ENCODE measurements at places on chromosomes 6 and 20. TPM values are rescaled to one million over a fixed set of nuclear protein-coding genes. Genes with fewer than 3 reads are reported as not detected.

The EPPIN gene
- total RNA-seq: not detected

The CD93 gene
- total RNA-seq: 2.6 TPM

- no peaks in the 10 kb centered on the region for H3K27me3 ChIP-seq
- peaks cover 7% of the 10 kb centered on the region for H3K4me1 ChIP-seq
- peaks cover 8% of the 10 kb centered on the region for H3K36me3 ChIP-seq
- no peak overlapping the region for H3K27ac ChIP-seq
- H3K4me3 ChIP-seq: 0 out of 2 replicates have a peak overlapping the region, but pooled peaks have one; percentile 33
Measured at GRCh38 chr20:23358923-23359593, 2.9 kb upstream of the GZF1 start.

- H3K27ac ChIP-seq: no peak overlapping the region
- DNase-seq: no peak
- H3K4me1 ChIP-seq: no peaks in the 10 kb centered on the region
Measured at GRCh38 chr6:168413856-168414255, 27.1 kb upstream of the SMOC2 start.

DNA sequence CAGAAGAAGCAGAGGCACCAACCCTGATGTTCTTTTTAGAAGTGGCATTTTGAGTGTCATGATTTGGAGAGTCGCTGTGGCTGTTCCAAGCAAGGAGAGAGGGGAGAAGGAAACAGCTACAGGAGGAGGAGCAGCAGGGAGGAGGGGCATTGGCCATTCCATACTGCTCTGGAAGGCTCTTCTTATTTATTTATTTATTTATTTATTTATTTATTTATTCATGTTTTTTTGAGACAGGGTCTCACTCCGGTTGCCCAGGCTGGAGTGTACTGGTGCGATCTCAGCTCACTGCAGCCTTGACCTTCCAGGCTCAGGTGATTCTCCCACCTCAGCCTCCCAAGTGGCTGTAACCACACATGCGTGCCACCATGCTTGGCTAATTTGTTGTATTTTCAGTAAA lies 178.3 kb upstream of the PROKR2 start:
- no peak overlapping the region for H3K27ac ChIP-seq
- no peaks in the 10 kb centered on the region for H3K36me3 ChIP-seq
- no peak for DNase-seq
- no peak overlapping the region for H3K4me3 ChIP-seq

The GSTA2 gene
- not detected for total RNA-seq

The WFDC2 gene
- not detected for total RNA-seq

GRCh38 chr6:86712039-86712438 lies 225.3 kb upstream of the HTR1E start:
- no peaks in the 10 kb centered on the region for H3K27me3 ChIP-seq
- no peak for DNase-seq
- no peaks in the 10 kb centered on the region for H3K36me3 ChIP-seq

The DEFB124 gene
- total RNA-seq: not detected

GRCh38 chr6:106439459-106439858 lies 78.9 kb downstream of the CRYBG1 start:
- DNase-seq: no peak
- H3K4me3 ChIP-seq: no peak overlapping the region
- no peaks in the 10 kb centered on the region for H3K36me3 ChIP-seq
- H3K27me3 ChIP-seq: no peaks in the 10 kb centered on the region
- no peak overlapping the region for H3K27ac ChIP-seq
- H3K4me1 ChIP-seq: no peaks in the 10 kb centered on the region

DNA sequence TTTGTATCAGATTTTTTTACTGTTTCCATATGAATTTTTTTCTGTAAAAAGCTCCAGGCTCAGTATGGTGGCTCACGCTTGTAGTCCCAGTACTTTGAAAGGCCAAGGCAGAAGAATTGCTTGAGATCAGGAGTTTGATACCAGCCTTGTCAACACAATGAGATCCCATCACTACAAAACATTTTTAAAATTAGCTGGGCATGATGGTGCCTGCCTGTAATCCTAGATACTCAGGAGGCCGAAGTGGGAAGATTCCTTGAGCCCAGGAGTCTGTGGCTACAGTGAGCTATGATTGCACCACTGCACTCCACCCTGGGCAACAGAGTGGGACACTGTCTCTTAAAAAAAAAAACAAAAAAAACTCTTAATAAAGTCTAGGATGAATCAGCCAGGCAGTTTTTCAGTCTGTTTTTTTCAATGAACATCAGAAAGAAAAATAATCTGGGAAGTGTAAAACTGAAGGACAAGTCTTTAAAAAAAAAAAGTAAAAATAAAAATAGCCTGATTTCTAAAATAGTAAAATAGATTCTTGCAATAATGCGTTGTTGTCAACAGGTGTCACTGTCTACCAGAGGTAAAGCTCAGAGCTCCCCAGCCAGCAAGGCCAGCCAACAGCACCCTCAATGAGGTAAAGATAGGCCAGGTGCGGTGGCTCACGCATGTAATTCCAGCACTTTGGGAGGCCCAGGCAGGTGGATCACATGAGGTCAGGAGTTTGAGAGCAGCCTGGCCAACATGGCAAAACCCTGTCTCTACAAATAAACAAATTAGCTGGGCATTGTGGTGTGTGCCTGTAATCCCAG lies 9.3 kb upstream of the ATG5 start:
- no peaks in the 10 kb centered on the region for H3K4me1 ChIP-seq
- no peak overlapping the region for H3K27ac ChIP-seq
- no peaks in the 10 kb centered on the region for H3K36me3 ChIP-seq
- DNase-seq: no peak
- no peak overlapping the region for H3K4me3 ChIP-seq
- no peaks in the 10 kb centered on the region for H3K27me3 ChIP-seq

The CCN5 gene
- 0.15 TPM for total RNA-seq

The OR12D3 gene
- not detected for total RNA-seq

DNA sequence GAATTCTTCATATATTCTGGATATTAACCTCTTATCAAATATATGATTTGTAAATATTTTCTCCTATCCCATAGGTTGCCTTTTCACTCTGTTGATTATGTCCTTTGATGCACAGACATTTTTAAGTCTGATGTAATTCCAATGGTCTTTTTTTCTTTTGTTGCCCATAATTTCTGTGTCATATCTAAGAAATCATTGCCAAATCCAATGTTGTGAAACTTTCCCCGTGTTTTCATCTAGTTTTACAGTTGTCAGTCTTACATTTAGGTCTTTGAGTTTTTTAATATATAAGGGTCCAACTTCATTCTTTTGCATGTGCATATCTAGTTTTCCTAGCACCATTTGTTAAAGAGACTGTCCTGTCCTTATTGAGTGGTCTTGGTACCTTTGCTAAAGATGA lies 111.5 kb downstream of the SESN1 start:
- no peak overlapping the region for H3K4me3 ChIP-seq
- no peaks in the 10 kb centered on the region for H3K4me1 ChIP-seq
- no peak for DNase-seq
- no peaks in the 10 kb centered on the region for H3K36me3 ChIP-seq
- H3K27me3 ChIP-seq: no peaks in the 10 kb centered on the region
- H3K27ac ChIP-seq: no peak overlapping the region

GRCh38 chr20:55067158-55067825 lies 591.9 kb downstream of the DOK5 start:
- no peak overlapping the region for H3K27ac ChIP-seq
- no peaks in the 10 kb centered on the region for H3K4me1 ChIP-seq
- no peaks in the 10 kb centered on the region for H3K36me3 ChIP-seq

- H3K4me1 ChIP-seq: no peaks in the 10 kb centered on the region
- peaks cover 2% of the 10 kb centered on the region for H3K27me3 ChIP-seq
- no peaks in the 10 kb centered on the region for H3K36me3 ChIP-seq
- no peak overlapping the region for H3K4me3 ChIP-seq
- no peak overlapping the region for H3K27ac ChIP-seq
Measured at GRCh38 chr20:57714409-57715267, 4.8 kb upstream of the PMEPA1 start.

DNA sequence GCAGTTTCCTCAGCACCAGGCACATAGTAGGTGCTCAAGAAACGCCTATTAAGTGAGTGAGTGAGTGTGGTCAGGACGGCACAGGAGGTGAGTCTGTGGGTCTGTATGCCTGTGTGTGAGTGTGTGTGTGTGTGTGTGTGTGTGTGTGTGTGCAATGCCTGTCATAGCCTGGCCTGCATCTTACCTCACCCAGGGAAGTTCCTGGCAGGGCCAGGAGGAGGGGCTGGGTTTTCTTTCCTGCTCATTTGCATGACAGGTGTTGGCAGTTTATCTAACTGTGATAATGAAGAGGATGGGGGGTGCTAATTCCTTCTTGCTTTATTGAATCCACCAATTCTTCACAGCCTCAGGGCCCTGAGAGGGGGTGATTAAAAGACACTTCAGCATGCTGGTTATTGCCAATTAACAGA lies 146.7 kb upstream of the MLN start:
- H3K36me3 ChIP-seq: no peaks in the 10 kb centered on the region
- no peak for DNase-seq
- no peaks in the 10 kb centered on the region for H3K4me1 ChIP-seq
- peaks cover 3% of the 10 kb centered on the region for H3K27me3 ChIP-seq

DNA sequence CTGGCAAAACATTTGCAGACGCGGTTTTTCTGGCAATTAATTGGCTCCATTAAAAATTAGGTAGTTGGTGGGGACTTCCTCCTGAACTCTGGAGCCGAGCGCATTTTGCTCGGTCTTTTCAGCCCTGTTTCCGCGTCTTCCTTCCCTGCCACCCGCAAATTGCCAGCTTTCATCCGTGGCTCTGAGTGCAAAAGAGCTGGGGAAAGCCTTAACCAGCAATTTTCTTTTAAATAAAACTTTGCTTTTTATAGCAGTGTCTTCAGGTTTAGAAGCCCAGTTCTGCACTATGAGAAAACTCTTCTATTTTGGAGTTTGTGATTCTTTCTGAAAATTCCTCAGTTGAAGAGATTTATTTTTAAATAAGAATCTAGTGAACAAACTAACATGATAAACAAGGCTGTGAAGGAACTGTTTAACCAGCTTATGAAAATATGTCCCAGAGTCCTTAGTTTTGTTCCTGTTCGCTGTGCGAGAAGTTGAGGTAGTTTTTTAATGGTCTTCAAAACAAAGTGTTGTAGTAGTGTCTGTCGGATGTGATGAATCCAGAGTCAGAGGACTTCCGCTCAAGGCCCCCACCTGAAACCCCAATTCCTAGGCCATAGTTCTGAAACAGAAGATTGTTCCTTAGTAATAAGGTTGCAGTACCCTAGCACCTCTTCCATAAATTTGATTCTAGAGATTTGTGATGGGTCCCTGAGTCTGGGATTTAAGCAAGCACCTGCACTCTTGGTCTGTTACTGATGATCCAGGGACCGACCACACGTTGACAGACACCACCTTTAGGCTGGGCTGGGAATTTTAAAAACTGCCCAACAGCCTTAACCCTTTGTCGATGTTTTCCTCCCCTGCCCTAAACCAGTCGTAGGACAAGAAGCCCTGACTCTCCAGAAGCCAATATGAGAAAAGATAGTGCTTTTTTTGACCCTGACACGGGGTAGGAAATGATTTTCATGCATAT lies 950 bp downstream of the KCTD20 start:
- DNase-seq: no peak
- peaks cover 7% of the 10 kb centered on the region for H3K4me1 ChIP-seq
- peak overlapping the region; percentile 95 for H3K27ac ChIP-seq
- peak overlapping the region; percentile 86 for H3K4me3 ChIP-seq
- H3K36me3 ChIP-seq: no peaks in the 10 kb centered on the region

DNA sequence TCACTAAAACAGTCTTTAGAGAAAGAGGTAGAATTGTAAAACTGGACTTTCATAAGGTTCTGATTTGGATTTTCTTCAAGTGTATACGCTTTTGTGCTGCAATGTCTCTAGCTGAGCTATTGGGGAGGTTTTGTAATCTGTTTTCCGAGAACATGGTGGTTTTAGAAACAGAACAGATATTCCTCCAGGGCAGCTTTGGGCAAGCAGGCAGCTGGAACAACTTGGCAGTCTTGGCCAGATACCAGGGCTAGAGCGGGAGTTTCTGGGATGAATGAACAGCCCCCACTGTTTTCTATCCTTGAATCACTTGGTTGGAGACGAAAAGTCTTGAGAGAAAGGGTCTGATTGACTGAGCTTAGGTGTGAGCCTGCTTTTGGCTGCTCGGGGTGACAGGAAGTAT lies 17.1 kb upstream of the ARMC2 start:
- H3K4me3 ChIP-seq: no peak overlapping the region
- H3K4me1 ChIP-seq: no peaks in the 10 kb centered on the region
- no peak overlapping the region for H3K27ac ChIP-seq
- no peaks in the 10 kb centered on the region for H3K36me3 ChIP-seq
- H3K27me3 ChIP-seq: no peaks in the 10 kb centered on the region
